ENCODE measurements at places on chromosomes 5 and 9. TPM values are rescaled to one million over a fixed set of nuclear protein-coding genes. Genes with fewer than 3 reads are reported as not detected.

Gene LSM11
- 7.2 TPM for total RNA-seq

Gene PCDHA10
- 6.1 TPM for total RNA-seq

Gene FAM221B
- total RNA-seq = not detected

Gene TGFBI
- total RNA-seq = 267 TPM

DNA sequence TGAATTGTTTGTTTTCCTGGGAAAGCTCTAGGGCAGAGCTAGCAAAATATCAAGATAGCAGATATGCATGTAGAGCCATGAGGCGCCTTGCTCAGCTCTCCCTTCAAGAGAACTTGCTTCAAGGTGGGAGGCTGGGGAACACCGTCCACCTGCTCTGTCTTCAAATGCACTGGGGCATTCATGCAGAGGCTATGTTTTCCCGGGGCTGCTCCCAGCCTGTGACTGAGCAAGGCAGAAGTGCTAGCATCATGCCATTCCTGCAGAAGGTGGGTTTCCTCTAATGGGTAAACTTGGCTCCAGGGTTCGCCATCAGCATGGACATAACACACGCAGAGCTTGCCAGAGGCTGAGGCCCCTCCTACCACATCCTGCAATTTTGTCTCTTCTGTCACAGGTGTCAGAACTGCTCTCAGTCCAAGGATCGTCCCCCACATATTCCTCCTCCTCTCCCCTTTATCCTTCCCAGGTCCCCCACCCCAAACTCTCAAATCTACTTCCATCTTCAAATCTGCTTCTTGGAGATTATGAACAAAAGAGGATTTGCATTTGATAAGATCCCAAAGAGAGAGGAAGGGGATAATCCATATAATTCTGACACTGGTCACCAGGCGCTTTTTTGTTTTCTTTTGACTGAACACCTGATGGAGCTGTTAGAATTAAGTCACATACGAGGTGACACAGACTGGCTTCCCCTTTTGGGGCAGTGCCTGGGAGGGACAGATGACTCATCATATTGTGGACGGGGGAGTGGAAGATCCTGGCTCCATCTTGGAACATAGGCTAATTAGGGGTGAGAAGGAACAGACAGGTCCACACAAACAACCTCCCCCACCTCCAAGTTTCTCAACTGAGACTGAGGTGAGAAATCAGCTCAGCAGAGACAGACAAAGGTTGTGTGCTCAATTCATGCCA, 85.0 kb upstream of the TAF11L2 start:
- no peak for DNase-seq

GRCh38 chr5:33556330-33557328, 115.9 kb downstream of the TARS1 start:
- no peak for DNase-seq

DNA sequence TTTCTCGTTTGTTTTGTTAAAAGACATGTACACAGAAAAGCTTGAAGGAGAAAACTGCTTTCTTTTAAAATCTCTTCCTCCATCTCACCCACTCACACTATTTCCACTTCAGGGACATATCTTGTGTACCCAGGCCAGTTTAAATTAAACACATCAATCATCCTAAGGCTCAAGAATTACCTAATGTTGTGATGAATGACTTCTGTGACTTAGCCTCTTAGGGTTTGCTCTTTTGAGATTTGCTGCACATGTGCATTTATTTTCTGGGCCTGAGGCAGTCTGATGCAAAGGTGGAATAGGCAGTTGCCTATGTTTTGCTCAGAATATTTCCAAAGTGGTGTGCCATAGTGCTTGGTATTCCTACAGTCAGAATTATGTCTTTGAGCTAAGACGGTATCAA, 439.9 kb upstream of the CHD1 start:
- DNase-seq = no peak

GRCh38 chr5:179793468-179794139, at the start of gene LTC4S:
TSS of gene LTC4S (plus strand) at chr5:179793986. CDS start at chr5:179794081, 95 bp downstream.
- no peak for DNase-seq

DNA sequence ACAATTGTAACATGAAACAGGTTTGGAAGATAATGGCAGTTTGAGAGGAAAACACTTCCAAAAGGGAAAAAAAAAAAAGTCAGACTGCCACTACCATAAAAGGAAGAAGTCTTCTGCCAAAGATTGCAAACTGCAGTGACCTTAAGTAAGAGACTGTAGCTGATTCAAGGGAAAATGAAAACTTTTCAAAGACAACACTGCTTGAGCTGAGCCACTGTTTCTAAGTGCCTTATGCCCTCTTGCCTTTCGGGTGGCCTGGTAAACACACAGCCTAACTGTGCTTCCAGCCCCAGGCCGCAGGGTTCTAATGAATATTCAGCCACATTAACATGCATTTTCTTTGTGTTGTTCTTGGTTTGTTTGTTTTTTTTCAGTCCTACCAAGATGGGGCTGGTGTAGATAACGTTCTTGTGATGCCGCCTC, 354.6 kb downstream of the BNC2 start:
- DNase-seq = no peak

- no peak for DNase-seq
Observed at GRCh38 chr5:111255169-111255568, 31.0 kb downstream of the CAMK4 start.

DNA sequence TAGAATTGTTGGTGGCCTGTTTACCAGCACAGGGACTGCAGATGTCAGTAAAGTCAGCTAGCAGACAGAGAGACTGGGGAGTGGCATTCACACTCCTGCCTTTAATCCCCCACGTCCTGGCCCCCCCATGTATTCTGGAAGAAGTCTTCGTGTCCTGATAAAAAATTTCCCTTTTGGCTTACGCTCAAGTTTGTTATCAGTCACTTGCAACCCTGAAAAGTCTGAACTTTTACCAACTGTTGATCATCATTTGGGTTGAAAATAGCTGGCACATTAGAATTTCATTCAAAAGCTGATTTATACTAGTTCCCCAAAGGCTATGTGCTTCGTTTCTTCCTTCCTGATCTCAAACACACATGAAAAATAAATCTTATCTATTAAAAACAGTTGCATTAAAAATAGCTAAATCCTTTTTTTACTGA, 5.8 kb upstream of the CRHBP start:
- no peak for DNase-seq

Data from osteocyte (in vitro differentiated cells).